ENCODE measurements at places on chromosomes 13 and 19.

GRCh38 chr13:99354371-99354951 lies 47.3 kb upstream of the GPR183 start:
- DNase-seq, result no peak

DNA sequence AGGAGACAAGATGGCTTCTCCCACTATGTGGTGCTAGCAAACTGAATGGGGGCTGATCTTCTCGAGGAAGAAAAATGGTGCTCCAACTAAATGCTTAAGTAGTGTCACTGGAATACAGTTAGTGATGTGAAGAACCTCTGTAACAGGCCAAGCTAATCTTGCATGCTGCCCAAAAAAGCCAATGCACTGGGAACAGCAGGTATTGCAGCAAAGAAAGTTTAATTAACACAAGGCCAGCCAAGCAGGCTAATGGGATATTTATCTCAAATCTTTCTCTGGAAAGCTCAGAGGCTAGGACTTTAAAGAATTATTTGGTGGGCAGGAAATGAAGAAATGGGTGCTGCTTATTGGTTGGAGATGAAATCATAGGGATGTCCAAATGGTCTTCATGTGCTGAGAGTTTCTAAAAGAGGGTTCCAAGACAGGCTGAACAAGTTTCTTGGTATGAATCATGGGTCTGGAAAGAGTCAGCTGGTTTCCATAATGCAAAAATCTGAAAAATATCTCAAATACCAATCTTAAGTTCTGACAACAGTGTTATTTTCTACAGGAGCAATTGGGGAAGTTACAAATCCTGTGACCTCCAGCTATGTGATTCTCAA lies 1550.5 kb downstream of the SLITRK5 start:
- no peak for DNase-seq

DNA sequence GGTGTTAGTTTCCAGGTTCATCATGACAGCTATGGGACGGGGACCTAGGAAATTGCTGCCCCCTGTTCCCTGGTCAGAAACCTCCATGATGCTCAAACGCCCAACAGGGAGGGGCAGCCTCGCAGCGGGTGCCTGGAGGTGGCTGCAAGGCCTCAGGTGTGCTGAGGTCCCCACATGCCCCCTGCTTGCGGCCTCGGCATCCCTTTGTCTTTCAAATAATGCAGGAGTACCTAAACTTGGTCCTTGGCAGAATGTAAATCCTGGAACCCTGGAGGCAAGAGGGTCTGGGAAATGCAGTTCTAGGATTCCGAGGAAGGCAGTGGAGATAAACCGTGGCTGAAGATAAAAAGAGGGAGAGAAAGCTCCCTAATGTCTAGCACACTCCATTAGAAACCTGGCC lies 52.4 kb downstream of the SKA3 start:
- no peak for DNase-seq

- DNase-seq, result no peak
These were observed 618.7 kb downstream of the DIAPH3 start for GRCh38 chr13:59545007-59545406.

DNA sequence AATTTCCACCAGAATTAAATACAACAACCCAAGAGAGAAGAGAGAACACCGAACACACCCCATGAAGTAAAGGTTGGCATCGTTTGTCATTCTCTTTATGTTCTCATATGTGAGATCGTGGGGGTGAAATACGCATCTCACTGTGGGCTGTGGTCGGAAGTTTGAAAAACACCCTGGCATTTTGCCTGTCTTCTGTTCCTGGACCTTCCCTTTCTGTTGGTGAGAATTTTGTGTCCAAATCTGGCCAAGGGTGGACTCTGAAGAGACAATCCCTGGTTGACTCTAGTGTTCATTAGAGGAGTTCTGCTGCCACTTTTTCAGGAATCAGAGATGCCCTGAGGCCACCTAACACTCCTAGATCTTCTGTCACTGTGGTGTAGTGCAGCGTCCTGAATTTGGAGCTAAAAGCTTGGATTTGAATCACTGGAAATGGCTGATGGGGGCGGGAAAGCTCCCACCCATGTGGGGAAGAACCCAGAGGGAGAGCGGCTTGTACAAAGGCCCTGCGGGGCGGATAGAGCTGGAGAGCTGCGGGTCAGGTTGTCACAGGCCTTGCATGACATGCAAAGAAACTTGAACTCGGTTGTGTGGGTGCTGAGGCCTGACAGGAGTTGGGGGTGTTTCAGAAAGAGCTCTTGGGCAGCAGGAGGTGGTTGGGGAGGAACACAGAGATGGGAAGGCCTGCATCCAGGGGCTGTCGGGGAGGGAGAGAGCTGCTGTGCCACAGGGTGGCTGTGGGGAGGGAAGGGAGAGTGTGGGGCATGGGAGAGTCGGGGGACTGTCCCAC lies 11.1 kb upstream of the SPATA13 start:
- DNase-seq, result no peak

GRCh38 chr13:25180775-25181537 lies 8.9 kb upstream of the AMER2 start:
- no peak for DNase-seq

DNA sequence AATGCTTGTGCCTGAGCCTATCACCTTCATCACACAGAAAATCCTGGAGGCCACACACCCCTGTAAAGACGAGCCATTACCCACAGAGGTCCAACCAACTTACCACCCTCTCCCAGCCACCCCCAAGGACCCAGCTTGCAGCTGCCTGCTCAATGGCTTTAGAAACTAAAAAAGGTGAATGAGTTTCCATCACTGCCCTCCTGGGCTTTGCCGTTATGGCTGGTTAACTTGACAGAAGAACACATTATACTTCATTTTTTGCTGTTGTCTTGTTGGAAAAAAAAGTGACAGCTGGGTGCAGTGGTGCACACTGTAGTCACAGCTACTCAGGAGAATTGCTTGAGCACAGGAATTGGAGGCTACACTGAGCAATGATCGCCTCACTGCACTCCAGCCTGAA lies 17.4 kb upstream of the FEM1A start:
- DNase-seq, result no peak

GRCh38 chr19:16739546-16739945 lies 19.9 kb downstream of the NWD1 start:
- DNase-seq, result no peak

DNA sequence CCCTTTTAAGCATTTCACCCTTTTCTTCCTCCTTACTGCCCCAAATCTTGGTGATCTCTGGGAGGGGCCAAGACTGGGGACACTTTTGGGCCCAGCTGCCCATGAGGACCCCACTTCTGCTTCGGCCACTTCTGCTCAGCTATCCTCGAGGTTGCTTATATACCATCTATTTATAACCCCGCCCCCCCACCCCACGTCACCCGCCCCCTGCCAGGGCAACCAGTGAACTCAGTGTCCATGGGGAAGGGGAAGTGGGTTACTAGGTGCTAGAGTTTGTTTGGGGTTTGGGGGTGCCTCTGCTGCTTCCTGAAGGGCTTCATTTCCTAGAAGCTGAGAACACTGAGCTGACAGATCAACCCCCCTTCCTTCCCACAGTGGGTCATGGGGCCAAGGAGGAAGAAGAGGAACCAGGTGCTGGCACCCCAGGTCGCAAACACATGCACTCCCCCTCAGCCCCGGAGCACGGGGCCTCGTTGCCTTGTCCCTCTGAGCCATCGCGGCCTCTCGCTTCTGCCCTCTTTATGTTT lies 6.1 kb upstream of the ADGRE5 start:
- DNase-seq, result peak; percentile 80

DNA sequence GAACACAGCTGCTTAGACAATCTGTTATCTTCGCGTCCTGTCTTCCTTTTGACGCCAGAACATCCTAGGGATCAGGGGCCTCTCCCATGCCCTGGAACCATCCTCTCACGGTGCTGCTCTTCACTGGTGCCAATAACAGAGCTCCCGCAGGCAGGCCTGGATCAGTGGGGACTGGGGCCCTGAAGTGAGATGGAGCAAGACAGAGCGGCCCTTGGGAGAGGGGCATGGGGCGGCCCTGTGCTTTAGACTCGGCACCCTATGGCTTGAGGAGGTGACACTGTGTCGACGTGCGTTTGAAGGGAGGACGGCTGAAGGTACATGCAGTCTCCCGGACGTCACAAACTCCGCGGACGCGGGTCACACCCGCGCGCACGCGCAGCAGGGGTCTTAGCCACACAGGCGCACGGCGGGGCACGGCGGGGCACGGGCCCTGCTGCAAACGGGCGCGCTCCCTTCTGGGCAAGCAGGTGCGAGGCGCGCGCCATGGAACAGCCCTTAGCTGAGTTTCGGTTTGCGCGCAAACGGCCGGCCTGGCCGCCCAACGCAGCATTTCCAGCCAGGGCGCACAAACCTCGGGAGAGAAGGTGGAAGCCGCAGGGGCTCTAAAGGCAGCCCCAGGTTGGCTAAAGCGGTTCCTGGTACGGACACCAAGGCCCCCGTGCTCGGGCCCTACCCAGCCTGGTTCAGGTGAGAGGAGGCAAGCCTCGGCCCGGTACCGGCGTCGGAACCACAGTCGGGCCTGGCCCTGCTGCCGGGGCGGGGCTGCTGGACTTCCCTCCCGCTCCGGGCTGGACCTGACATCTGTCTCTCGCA lies 16.5 kb upstream of the RNF17 start:
- DNase-seq, result no peak

GRCh38 chr13:109569958-109570711 lies 216.2 kb downstream of the IRS2 start:
- DNase-seq, result peak; percentile 11

- no peak for DNase-seq
These were observed 104.2 kb downstream of the SLITRK6 start for GRCh38 chr13:85694992-85695391.

DNA sequence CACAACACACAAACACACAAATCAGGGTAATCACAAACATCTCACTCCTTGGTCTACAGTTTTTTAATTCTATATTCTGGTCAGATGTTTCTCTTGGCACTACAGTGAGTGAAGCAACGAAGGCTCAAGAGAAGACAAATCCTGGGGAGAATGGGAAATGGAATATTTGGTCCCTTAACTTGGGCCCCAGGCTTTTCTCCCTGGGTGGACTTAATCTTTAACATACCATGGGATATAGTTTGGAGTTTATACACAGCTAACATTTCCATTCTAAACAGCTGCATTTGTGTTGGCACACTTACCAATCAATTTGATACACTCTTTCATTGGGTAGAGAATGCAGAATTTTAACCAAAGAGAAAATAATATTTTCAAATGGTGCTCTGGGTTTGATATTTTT lies 1132.6 kb upstream of the SLC10A2 start:
- DNase-seq, result no peak

GRCh38 chr19:53977429-53977990 lies 13.9 kb upstream of the CACNG6 start:
- peak; percentile 30 for DNase-seq

GRCh38 chr13:66492479-66492878 lies 737.7 kb downstream of the PCDH9 start:
- no peak for DNase-seq

- DNase-seq, result no peak
These were observed 33.4 kb downstream of the FAAP24 start for GRCh38 chr19:33005440-33005839.

DNA sequence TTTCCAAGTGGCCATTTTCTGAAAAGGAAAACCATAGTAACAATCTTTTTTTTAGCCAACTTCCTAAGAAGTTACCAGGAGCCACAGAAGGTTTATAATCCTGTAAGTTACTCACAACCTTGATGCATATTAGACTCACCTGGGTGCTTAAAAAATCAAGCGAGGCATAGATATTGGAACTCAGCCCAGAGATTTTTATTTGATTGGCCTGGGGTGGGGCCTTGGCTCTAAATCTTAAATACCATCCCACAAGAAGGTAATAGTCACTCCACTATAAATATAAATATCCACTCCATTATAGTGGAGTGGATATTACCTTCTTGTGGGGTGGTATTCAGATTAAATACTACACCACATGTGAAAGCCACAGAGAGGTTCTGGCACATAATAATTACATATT lies 429.6 kb downstream of the RFC3 start:
- DNase-seq, result no peak

DNA sequence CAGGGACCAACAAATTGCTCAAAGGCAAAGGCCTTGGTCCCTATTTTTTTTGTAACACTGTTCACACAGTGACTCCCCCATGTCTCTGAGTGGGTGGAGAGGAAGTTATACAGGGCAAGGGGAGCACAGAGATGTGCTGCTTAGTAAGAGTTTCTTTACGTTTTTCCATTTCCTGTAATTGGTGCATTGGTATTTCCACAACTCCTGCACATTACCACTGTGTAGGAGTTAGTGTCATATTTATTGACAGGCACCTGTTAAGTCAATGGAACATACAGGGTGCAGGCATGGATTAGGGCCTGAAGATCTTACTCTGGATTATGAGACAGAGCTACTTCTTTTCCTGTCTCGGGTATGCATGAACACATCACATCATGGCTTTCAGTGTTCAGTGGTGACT lies 45.2 kb downstream of the SOX21 start:
- DNase-seq, result no peak

- DNase-seq, result no peak
These were observed 10.0 kb downstream of the ZNF383 start for GRCh38 chr19:37227996-37228395.

- DNase-seq, result no peak
These were observed 514 bp downstream of the PRKACA start for GRCh38 chr19:14116918-14117578.

GRCh38 chr13:28575200-28575599 lies 80.3 kb upstream of the FLT1 start:
- DNase-seq, result no peak

DNA sequence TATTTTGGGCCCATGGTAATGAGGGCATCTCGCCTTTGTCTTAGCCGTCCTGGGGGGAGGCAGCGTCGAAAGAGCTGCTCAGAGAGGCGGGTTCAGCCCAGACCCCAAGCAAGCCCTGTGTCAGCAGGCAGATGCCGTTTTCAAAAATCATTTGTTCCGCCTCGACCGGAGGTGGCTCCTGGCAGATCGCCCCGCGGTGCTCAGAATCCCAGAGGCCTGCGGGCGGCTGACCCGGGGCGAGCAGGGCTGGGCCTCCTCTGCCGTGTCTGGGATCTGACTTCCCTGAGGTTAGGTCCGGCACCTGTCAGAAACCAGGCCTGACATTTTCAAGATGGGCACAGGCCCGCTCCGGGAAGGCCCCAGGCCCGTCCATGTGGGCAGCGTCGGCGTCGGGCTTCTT lies 36.1 kb downstream of the CRTC1 start:
- no peak for DNase-seq

DNA sequence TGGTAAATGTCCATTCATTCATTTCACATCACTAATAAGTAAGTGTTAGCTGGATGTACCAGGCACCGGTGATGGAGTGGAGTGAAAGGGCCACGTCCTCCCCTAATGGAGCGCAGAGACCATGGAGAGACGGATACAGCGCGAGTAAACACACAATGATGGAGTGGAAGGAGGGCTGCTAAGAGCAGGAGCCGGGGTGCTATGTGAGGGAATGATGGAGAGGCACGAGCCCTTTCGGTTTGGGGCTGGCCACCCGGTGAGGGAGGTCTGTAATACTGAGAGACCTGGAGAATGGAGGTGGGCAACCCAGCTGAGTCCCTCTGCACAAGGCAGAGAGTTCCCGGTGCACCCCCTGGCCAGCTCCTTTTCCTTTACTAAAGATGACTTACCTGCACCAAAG lies 53.7 kb downstream of the PEPD start:
- DNase-seq, result no peak

- no peak for DNase-seq
These were observed 38.2 kb downstream of the TNFSF11 start for GRCh38 chr13:42612021-42612765.

- no peak for DNase-seq
These were observed 21.4 kb downstream of the DNAJC15 start for GRCh38 chr13:43044720-43045301.

All from effector memory CD4-positive, alpha-beta T cell (primary cell).